ENCODE measurements at places on chromosomes 3 and 15. TPM values are rescaled to one million over a fixed set of nuclear protein-coding genes. Genes with fewer than 3 reads are reported as not detected.

The PLCB2 gene
- 1.7 TPM for total RNA-seq

The MUSTN1 gene
- 138 TPM for total RNA-seq

The CD86 gene
- total RNA-seq = 1.1 TPM

The GUCA1C gene
- not detected for total RNA-seq

GRCh38 chr3:23805633-23806533 is at the start of gene UBE2E1:
Gene UBE2E1 (plus strand): TSS chr3:23805955. CDS start chr3:23807270, 1,315 bp downstream.
- DNase-seq = peak; percentile 68

- peak; percentile 25 for DNase-seq
Observed at GRCh38 chr15:75578173-75578947, 755 bp downstream of the PTPN9 start.

DNA sequence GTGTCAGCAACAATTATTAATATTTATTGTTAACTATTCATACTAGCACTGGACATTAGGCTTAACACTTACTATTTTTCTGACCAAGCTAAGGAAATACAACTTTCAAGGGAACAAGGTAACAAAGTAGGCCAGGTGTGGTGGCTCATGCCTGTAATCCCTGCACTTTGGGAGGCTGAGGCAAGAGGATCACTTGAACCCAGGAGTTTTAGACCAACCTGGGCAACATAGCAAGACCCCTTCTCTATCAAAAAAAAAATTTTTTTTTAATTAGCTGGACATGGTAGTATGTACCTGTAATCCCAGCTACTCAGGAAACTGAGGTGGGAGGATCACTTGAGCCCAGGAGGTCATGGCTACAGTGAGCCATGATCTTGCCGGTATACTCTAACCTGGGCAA is 131.7 kb downstream of the RBPMS2 start:
- DNase-seq = no peak

DNA sequence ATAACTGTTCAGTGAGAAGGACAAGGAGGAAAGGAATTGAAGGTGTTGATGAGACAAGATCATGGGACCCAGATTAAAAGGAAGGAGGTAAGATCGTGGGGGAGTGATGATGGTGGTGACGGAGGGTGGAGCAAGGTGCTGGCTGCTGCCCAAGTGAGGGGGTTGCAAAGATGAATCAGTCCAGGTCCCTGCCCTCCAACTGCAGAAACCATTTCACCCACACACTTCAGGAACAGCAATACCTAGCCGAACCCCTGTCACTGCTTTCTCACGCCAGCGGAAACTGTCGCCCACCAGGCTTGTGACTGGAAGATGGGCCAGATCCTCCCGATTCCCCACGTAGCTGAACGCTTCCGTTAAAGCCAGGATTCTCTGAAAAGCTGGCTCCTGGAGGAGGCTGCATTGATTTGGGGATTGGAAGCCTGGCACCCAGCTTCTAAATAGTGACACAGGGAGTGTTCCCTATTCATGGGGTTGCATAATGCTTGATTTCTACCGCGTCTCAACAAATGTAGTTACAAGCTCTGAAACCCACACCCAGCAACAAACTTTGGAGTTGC is 3.2 kb upstream of the LSG1 start:
- no peak for DNase-seq

DNA sequence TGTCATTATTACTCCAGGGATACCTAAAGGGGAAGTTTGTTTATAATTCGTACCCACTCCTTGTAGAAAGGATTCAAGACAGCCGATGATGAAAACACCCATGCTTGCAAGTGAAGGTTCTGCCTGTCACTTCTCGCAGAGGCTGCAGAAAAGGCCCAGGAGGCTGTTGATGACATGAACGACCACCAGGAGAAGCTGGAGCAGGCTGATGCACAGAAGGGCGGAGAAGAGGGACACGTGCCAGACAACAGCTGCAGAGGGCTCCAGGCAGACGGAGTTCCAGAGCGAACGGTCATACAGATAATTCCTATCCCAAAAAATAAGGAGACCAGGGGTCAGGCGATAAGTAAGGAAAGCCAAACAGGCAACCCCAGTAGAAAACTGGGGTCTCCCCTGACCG is 5.7 kb upstream of the DYNLT2B start:
- DNase-seq = no peak

All from psoas muscle (tissue), 8 donors.